ENCODE measurements at places on chromosomes 11 and 22.

GRCh38 chr11:10906521-10906920 is 48.7 kb upstream of the ZBED5 start:
- DNase-seq: no peak

- DNase-seq: no peak
These were observed 38.4 kb downstream of the ZC3H12C start for GRCh38 chr11:110131386-110132123.

DNA sequence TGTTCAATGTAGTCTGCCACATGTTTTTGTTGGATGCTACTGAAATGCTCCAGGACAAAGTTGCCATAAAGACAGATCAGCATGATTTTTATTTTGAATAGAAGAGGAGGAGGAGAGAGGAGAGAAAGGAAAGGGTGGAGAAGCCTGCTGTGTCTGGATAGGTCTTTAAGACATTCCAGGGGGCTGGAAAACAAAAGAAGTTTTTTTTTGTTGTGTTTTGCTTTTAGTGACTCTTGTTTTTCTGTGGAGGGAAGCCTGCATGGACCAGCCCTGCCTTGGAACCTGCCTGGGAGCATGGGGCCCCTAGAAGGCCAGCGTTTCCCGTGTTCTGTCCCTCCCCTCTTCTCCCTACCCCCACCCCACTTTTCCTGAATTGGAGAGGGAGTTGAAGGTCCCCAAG is 2.3 kb downstream of the TSPAN18 start:
- no peak for DNase-seq

- DNase-seq: no peak
These were observed 14.4 kb upstream of the SPTBN2 start for GRCh38 chr11:66743271-66743968.

- DNase-seq: no peak
These were observed 303.5 kb upstream of the PDGFD start for GRCh38 chr11:104467404-104467803.

DNA sequence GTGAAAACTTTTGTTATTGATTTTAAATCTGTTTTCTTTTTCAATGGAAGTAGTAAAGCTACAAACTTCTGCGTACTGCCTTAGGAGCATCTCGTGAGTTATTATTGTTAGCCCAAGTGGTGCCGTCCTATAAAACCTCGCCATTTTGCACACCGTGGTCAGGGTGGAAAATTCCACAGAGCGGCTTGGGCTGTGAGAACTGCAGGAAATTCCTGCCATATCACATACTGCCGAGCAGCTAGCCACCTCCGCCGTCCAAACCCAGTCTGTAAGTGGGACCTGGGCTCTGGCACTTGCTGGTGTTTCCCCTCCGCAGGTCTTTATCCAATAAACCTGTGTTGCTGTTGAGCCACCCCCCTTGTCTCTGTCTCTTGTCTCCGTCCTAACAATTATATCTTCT is 88.0 kb upstream of the POU2AF2 start:
- DNase-seq: no peak

- no peak for DNase-seq
These were observed 35.1 kb downstream of the TRIOBP start for GRCh38 chr22:37731804-37732471.

DNA sequence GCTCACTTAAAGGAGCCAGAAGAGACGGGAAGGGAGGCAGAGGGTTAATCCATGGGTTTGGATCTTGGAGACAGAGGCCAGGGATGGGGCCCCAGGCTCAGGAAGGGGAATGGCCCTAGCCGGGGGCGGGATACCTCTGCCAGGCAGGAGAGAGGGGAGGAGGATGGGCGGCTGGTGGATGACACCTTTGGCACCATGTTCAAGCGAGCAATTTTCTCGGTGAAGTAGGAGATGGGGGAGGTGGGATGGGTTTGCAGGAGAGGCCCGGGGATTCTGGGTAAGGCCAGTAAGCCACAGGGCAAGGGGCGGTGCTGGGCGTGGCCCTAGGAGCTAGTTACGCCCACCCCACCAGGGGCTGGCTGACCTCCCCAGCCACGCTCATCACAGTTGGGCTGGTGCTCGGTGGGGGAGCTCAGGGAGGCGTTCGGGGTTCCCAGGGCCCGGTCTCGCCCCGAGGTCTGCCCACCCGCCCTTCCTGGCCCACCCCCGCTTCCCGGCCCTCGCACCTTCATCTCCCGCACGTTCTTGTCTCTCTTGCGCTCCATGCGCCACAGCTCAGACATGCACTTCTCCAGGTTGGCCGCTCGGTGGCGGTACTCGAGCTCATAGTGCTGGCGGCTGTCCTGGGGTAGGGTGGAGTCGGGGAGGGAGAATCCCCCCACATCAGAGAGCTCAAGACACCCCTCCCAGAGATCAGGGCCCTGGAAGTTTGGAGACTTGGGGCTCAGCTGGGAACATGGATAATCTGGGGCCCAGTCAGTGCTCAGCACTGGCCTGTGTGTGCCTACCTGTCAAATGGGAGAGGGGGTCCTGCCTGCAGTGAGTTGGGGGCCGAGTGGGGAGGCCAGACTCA is 12.7 kb downstream of the BAIAP2L2 start:
- DNase-seq: no peak

DNA sequence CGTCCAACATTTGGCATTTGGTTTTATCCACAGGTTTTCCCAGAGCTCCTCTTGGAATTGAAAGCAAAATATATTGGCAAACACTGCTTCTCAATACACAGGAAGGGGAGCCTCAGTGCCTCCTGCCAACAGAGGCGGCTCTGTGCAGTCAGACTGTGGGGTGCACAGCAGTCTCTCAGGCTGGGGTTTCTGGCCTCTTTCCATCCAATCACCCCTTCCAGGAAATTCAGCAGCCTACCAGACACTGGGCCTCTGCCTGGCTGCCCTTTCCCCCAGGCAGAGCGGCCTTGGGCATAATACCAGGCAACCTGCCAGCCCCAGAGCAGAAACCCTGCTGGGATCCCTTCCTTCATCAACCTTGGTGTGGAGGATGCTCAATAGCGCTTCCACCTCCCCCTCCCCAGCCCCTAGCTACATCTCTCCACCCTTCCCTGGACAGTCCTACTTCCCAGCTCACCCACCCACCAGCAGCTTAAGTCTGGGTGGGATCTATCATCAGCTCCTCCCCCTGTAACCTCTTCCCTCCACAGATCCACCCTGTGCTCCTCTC is 17.8 kb upstream of the RAPSN start:
- no peak for DNase-seq

GRCh38 chr11:134360050-134360835 is 28.5 kb downstream of the GLB1L2 start:
- peak; percentile 48 for DNase-seq

DNA sequence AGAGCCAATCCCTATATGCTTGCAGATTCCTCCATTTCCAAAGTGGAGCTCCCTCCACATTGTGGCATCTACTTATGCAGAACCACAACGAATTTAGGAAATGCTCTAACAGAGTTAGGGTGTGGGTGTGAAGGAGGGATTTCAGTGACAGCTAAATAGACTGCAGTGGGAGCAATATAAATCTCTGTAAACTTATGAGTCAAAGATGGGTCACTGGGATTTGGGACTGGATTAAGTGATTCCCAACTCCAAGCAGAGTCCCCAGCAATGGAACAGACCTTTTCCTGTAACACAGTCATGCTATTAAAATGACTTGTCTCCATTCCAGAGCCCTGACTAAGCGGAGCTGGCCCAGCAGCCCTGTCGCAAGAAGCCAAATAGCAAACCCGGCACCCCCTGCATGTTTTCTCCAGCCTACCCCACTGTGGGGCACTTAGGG is 36.6 kb downstream of the RPL27A start:
- DNase-seq: no peak

- DNase-seq: peak; percentile 73
These were observed at the start of gene EXPH5 for GRCh38 chr11:108593214-108593922. Gene EXPH5, minus strand, starts transcription at chr11:108593768. Its CDS starts 232 bp downstream, at chr11:108593536.

GRCh38 chr11:3782963-3783362 is 14.4 kb downstream of the NUP98 start:
- no peak for DNase-seq

DNA sequence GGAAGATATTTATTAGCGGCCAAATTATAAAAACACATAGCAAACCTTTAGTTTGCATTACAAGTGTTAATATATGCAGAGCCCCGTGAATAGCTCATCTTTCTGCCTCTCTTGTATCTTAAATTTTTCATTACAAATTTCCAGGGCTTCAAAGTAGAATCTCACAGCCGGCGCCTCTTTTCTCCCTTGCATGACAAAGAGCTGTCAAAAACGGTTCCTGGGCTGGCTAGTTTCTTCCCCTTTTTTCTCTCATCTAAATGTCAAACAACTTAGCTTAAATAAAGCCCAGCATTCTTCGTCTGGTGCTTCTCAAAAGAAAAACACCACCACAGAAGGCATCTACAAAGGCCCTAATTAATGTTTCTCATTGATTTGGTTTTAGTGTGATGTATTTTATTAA is 253.0 kb downstream of the INSC start:
- no peak for DNase-seq

- DNase-seq: no peak
These were observed 10.0 kb downstream of the CXCR5 start for GRCh38 chr11:118893662-118894061.

DNA sequence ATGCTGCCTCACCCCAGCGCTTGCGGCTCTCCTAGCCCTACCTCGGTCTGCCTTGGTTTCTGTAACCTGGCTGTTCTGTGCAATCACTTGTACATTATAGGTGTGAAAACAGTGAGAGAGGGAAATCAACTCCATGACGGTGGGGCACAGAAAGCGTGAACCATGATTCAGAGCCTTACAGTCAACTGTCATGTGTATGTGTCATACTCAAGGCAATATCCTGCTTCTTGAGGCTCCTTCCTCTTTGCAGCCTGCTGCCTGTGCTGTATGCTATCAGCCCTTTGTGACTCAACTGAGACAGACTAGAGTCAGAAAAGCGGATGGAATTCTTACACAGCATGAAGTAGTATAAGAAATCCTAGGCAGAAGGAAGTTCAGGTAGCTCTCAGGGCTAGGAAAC is 2.1 kb downstream of the NRIP3 start:
- DNase-seq: no peak

GRCh38 chr11:15730995-15731385 is 616.3 kb downstream of the INSC start:
- DNase-seq: no peak

DNA sequence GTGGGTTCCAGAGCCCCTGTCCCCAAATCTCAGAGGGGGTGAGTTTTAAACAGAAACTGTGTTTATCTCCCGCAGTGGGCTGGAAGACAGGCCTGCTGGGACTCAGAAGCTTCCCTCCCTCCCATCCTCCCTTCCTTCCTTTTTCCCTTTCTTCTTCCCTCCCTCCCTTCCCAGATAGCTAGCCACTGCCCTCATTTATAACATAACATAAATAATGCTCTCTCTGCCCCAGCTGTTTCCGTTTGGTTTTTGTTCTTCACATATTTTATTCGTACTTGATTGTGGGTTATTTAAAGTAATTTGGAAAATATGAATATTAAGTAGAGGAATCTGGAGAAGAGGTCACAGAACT is 140.9 kb downstream of the TEAD1 start:
- no peak for DNase-seq

GRCh38 chr22:42300259-42301076 is 30.0 kb upstream of the TCF20 start:
- no peak for DNase-seq

DNA sequence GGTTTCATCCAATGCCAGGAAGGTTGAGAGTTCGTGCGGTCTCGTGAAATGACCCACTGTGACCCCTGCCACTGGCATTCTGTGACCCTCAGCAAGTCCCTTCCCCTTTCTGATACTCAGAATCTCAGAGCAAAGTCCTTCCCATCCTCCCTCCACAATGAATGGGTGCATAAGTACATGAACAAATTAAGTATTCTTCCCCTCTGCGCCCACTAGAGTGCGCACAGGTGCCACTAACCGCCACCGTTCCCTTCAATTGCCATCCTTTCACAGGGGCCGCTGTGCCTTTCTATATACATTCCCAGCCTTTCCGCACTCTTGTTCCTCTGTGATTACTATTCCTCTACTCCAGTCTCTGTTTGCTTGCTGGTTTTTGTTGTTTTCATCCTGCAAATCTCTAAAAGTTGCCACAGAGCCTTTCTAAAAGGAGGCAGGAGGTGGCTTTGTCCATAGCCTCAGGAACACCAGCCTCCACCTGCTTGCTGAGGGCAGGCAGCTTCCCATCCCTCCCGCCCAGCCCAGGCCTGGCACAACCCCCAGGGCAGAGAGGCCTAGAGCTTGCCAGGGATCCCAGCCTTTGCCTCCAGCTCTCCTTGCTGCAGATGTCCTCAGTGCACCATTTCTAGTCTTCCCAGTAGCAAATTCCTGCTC is 6.7 kb upstream of the AP1B1 start:
- DNase-seq: peak; percentile 33

- no peak for DNase-seq
These were observed 344 bp downstream of the IFT27 start for GRCh38 chr22:36775586-36775963.

DNA sequence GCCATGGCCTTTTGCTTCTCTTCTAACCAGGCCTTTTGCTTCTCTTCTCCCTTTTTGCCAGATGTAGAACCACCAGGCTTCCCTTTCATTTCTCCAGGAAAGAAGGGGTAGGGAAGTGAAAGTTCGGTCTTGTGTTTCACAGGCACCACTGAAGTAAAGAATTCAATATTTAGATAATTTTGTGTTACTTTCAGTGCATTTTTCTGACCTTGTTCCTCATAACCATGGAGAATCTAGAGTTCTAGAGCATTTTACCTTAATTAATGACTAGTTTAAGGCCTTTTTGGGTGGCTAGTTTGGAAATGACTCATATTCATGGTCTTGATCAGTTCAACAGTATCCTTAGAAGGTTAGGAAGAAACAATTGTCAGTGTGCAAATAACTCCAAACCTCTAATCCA is 22.7 kb downstream of the GRAMD1B start:
- no peak for DNase-seq

GRCh38 chr11:59754494-59754858 is 700 bp upstream of the STX3 start:
- DNase-seq: no peak

Data from stimulated activated CD8-positive, alpha-beta memory T cell treated with anti-CD3 and anti-CD28 coated beads, Interleukin-7, amount 100 ng/mL, for 24 hours (primary cell).